Mucosa of descending colon (tissue), 3 donors: ENCODE measurements at places on chromosomes 5 and 9. TPM values are rescaled to one million over a fixed set of nuclear protein-coding genes. Genes with fewer than 3 reads are reported as not detected.

GRCh38 chr5:66285343-66285922 lies 141.3 kb downstream of the SREK1 start:
- DNase-seq, result no peak

DNA sequence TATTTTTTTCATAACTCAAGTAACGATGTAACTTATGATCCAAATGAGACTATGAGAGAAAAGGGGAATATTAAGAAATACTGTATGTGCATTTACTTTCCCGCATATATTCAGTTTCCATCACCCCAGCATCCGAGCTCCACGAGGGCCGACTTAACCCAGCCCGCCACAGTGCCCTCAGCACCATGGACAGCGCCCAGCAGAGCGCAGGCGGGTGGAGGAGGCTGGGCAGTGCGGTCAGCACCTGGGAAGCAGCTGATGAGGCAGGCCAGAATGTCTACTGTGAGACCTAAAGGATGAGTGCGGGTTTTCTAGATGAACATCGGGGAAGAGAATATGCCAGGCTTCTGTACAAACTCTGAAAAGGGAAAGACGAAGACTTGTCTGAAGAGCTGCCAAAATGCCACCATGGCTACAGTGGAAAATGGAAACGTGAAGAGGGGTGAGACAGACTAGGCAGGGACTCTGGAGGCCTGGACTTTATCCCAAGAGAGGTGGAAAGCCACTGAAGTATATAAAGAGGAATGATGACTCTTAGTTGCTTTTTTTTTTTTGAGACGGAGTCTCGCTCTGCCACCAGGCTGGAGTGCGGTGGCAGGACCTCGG lies 34.5 kb upstream of the MED27 start:
- peak; percentile 75 for DNase-seq

DNA sequence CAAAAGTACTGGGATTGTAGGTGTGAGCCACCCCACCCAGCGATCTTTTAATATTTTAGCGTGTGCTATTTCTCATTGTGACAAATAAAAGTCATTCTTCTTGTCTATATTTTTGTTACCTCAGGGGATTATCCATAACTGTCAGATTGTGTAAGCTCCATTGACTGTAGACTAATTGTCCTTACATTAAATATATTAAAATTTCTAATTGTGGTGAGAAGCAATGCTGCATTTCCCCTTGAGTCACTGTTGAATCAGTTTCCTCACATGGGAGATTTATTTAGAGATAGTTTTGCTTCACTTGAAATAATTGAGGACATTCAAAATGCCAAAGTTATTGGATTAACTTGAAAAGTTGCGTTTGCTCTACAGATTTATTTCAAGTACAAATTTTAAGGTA lies 782.4 kb upstream of the WWC1 start:
- no peak for DNase-seq

DNA sequence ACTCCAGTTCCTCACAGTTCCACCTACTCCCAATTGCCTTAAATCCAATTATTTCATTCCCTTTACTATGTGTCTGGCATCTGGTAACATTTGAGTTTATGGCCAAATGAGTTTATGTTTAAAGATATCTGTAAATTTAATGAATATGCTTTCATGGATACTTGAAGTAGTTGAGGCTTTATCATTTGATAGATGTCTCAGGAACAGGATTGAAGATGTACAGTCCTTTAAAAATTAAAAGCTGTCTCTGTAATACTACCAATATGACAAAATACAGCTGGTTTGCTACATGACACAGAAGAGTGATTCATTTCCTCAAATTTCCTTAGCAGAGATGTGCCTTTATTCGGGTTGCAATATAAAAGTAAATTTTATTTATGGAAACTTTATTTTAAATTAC lies 2326.0 kb upstream of the ACO1 start:
- no peak for DNase-seq

- DNase-seq, result no peak
Observed at GRCh38 chr5:96742538-96742937, 65.2 kb downstream of the ERAP1 start.

DNA sequence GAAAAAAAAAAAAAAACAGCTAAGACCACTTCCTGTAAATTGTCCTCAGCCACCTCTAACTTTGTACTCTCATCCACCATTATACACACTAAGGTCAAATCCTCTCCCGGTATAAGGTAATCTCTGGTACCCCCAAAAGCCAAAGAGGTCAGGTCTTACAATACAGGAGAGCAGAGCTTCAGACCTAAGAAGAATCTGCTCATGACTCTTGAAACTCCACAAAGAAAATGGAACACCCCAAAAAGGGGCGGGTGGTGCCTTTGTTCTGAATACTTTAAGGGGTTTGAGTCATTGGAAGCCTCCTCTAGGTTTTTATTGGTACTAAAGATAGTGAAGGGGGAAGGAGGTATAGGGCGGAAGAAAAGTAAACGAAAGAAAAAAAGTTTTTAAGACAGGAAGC lies 69.8 kb downstream of the COL15A1 start:
- no peak for DNase-seq

DNA sequence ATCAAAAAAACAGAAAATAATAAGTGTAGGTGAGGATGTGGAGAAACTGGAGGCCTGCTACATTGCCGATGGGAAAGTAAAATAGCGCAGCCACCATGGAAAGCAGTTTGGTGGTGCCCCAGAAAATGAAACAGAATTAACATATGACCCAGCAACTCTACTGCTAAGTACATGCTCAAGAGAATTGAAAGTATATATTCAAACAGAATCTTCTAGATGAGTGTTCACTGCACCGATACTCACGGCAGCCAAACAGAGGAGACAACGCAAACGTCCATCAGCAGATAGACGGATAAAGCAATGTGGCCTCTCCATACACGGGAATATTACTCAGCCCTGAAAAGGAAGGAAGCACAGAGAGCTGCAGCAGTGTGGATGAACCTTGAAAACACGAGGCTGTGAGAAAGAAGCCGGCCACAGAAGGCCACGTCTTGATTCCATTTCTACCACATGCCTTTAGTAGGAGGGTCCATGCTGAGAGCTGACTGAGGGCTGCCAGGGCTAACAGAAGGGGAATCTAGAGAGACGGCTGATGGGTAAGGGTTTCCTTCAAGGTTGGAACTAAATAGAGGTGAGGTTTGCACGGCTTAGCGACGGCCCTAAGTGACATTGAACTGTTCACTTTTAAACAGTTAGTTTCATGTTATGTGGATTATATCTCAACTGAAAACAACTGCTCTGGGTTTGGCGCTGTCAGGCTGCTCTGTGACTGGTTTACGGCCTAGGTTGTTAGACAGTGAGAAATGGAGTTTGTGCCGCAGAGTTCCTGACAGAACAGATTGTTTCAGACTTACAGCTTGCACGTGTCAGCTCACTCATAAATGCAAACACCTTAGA lies 29.8 kb downstream of the AHRR start:
- no peak for DNase-seq

DNA sequence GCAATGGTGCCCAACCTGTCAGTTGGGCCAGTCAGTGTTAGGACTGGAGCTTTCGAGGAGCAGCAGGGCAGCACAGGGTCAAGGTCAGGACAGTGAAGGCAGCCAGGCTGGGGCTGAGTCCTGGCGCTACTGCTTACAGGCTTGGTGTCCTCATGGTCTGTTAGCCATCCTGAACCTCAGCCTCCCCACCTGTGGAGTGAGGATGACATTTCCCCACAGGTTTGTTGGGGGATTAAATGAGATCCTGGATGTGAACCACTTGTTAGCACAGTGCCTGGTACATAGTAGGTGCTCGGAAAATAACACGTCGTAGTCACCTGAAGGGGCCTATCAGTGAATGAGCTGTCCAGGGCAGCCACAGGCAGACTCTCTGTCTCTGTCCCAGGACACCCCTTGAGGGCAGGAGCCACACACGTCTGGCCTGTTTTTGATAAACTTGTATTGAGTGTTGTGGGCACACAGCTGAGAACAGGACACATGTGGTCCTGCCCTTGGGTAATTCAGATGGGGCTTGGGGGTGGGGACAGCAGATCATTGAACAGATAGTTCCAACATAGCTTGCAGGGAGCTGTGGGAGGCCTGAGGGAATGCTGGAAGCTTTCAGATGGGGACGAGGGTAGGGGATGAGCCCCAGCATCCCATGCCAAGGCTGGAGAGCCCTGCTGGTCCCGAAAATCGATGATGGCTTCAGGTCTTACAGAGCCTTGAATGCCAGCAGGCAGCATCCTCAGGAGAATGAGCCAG lies 69.3 kb downstream of the AMBP start:
- DNase-seq, result no peak

GRCh38 chr5:44885903-44886302 lies 77.2 kb downstream of the MRPS30 start:
- DNase-seq, result no peak

GRCh38 chr5:38424148-38425060 lies 132.0 kb downstream of the LIFR start:
- DNase-seq, result no peak

DNA sequence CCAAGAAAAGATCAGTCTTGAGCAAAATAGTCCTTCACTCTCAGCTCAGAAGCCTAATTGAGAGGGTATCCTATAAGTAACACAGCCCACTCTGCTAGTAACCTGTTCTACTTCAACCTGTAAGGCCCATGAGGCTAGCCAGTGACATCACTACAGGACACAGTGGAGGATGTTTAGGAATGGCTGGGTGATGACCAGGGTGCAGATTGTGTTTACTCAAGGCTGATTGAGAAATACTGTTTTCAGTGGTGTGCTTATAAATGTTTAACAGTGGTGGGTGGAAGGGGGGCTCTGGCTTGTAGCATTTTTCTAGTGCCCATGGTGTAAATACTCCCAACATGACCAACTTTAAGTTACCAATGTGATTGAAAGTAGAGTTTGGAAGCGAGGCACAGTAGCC lies 159.8 kb upstream of the CCDC152 start:
- no peak for DNase-seq

GRCh38 chr9:85212209-85212608 lies 529.5 kb downstream of the AGTPBP1 start:
- no peak for DNase-seq

DNA sequence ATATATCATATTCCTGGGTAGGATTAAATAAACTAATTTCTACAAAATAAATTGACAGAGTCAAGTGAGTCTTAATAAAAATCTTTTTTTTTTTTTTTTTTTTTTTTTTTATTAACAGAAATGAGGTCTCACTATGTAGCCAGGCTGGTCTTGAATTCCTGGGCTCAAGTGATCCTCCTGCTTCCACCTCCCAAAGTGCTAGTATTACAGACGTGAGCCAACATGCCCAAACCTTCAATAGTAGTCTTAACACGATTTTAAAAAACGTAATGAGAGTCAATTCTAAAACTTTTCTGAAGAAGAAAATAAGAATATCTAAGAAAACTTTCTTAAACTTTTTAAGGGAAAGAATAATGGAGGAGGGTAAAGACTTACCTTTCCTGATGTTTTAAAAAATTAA lies 84.2 kb downstream of the YIPF5 start:
- DNase-seq, result no peak

ANKRD31 gene
- 0.16 TPM for total RNA-seq

BAAT gene
- 0.14 TPM for total RNA-seq

CAMK4 gene
- total RNA-seq, result 2.0 TPM

SEC16A gene
- 60.0 TPM for total RNA-seq
